ENCODE measurements at places on chromosomes 12 and 14.

DNA sequence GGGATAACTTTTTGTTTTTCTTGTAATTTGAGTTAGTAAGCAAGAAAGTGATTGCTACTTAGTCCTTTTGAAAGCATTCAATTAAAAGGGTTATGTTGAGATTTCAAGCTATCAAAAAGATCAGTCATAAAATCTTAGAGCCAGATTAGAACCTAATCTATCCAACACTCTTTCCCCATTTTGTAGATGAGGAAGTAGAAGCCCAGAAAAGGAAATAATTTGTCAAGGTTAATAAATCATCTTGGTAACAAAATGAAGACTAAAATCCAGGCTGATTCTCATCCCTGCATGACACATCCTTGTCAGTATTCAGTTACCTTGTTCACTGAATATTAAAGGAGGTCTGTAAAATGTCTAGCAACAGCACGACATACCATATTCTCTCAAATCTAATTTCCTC is 26.5 kb downstream of the PPP1R13B start:
- DNase-seq: no peak

DNA sequence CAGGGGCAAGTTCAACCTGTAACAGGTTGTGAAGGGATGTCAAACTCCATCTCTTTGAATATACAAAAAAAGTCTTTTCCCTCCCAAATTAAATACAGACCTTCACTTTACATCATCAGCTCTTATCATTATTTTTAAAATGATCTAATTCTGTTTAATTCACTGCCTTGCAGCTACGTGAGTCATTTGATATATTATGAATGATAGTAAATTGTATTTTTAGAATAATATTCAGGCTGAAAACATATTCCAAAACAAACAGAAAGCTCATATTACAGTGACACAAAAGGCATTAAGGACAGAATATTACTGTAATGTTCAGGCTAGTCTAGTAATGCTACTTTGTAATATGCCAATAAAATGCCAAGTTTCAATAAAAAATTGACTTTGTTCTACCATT is 53.3 kb downstream of the BCAT1 start:
- DNase-seq: no peak

DNA sequence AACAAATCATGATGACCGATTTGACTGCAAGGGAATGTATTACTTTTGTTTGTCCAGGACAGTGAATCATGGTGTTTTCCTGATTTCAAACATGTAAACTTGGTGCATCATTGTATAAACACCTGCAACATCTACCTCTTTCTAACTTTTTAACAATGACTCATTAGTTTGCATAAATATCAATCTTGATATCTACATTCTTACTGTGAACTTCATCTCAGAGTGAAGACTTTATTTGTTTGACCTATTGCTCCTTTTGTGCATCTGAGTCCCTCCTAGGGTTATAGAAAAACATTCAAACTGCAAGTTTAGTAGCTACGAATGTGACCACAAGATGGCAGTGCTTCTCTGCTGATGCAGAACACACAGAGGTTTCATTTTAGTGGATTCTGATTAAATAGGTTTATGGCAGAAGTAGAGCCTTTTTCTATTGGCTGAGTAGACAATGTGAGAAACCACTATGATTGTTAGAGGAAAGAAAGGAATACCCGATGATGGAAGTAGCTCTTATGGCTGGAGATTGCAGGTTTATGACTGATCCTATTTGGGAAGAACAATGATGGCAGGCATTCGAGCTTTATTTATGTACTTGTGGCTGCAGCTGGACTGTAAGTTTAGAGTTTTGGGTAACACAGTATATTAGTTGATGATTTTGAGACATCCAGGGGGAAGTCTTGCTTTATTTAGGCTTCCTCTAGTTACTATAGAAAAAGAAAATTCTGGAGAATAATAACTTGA is 244.2 kb upstream of the OR4E1 start:
- peak; percentile 69 for DNase-seq

- DNase-seq: no peak
Measured at GRCh38 chr14:68293404-68293803, 473.8 kb downstream of the RAD51B start.

GRCh38 chr14:62077676-62078261 is 315.5 kb downstream of the SNAPC1 start:
- DNase-seq: peak; percentile 40

DNA sequence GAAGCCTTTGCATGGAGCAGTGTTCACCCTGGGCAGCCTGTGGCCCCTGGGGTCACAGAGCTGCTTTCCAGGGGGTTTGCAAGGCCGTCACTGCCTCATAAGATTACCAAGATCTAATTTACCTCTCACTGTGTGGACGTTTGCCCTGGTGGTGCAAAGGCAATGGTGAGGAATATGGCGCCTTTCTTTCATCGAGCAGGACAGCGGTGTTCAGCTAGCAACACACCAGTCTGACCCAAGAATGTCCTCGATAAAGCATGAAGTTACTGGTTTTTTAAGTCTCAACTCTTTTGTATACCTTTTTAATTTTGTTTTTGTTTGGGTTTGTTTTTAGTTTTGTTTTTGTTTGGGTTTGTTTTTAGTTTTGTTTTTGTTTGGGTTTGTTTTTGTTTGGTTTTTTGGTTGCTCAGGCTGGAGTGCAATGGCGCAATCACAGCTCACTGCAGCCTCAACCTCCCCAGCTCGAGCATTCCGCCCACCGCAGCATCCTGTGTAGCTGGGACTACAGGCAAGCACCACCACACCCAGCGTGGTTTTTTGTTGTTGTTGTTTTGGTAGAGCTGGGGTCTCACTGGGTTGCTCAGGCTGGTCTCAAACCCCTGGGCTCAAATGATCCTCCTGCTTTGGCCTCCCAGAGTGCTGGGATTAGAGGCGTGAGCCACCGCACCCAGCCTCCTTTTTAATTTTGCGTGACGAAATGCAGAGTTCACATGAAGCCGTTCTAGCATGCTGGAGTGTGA is 57.9 kb downstream of the PPP2R5C start:
- DNase-seq: peak; percentile 91

GRCh38 chr14:51628238-51628637 is 23.5 kb upstream of the FRMD6 start:
- DNase-seq: no peak

- no peak for DNase-seq
Measured at GRCh38 chr14:21308132-21308478, 28.2 kb downstream of the RPGRIP1 start.

DNA sequence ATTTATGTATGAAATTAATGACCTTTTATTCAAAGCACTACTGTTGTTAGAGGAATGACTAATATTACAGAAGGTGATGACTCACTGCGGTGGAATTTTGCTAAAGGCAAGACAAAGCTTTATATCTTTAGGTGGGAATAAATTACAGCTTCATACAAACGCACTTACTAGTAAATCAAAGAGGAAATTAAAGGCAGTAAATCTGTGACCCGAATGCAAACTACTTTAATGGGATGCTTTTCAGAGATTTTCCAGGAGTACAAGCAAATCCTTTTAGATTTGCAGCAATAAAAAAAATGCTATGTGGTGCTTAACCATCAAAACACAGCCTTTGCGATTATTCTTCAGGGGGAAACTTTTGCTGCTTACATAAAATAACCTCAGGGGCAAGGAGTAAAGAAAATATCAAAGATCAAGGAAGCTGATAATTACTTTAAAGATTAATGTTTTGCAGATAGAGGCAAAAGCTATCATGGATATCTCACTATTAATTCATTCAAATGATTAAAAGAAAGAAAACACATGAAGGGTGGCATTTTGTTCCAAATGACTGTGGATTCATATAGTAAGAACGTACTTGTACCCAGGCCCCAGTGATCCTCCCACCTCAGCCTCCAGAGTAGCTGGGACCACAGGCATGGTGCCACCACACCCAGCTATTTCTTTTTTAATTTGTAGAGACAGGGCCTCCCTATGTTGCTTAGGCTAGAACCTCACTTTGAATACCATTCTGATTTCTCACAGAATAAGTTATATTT is 98.9 kb downstream of the DENND5B start:
- no peak for DNase-seq

DNA sequence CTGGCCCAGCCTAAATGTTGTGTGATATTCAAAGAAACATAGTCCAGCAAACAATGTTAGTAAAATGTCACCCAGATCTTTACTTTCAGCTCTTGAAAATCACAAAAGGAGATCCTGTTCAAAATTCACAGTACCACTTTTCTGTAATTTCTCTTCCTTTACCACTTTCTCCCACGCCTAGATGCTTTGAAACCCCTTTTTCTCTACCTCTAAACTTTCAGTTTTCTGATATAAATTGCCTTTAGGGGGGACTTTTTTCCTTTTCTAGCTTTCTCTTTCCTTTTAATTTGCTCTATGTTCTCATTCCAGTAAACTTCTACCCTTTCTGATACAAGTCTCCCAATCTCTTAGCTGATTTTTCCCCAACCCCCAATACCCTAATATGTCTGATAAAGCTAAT is 101.8 kb downstream of the LMO3 start:
- no peak for DNase-seq

GRCh38 chr12:52585066-52585465 is 11.4 kb upstream of the KRT74 start:
- no peak for DNase-seq

DNA sequence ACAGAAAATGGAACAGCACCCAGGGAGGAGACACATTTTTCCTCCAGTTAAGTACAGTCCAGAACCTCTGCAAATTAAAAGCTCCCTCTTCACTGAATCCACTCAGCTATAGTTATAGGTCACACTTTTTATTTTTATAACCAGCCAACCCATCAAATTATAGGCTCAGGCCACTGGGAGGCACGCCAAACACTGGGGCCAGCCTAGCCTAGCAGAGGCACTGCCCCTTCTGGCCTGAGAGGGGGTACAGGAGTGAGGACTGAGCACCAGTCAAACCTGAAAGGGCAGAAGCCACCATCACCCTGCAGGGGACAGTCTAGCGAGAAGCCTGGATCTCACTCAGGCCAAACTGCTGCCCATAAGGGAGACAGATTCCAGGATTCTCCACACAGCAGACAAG is 19.3 kb downstream of the FMNL3 start:
- no peak for DNase-seq

DNA sequence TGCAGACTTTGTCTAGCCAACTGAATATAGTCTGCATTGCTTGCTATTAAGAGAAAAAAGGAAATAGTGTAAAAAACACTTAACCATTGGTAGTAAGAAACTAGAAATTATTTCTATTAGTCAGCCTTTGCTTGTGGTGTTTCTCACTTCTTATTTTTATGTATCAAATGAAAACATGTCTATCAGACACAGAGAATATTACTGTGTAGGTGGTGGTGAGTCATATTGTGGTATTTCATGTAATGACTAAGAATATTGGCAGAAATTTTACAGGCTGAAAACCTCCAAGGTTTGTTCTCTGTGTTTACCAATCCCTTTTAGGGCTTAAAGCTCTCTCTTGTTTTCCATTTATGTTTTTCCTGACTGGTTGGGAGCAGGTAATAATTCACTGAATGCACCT is 87.2 kb downstream of the DAAM1 start:
- no peak for DNase-seq

GRCh38 chr12:12560587-12561370 is 1.9 kb downstream of the DUSP16 start:
- DNase-seq: peak; percentile 85

- DNase-seq: no peak
Measured at GRCh38 chr14:56515739-56516138, 63.9 kb upstream of the TMEM260 start.
